ENCODE measurements at places on chromosomes 16 and 17. TPM values are rescaled to one million over a fixed set of nuclear protein-coding genes. Genes with fewer than 3 reads are reported as not detected.

Gene SERPINF2
- total RNA-seq = 0.73 TPM

Gene CCL2
- total RNA-seq = 33.4 TPM

Gene NOG
- total RNA-seq = 0.70 TPM

Gene CCL13
- 1.2 TPM for total RNA-seq

Gene CLEC18A
- 0.35 TPM for total RNA-seq

Gene UBALD1
- total RNA-seq = 26.2 TPM

Gene LRRC46
- total RNA-seq = 0.30 TPM

Gene NAT9
- total RNA-seq = 19.4 TPM

Gene NUP93
- 25.7 TPM for total RNA-seq

Gene ODF4
- not detected for total RNA-seq

Gene ZNF597
- total RNA-seq = 1.8 TPM

All from Right ventricle myocardium inferior (tissue), 1 donor.